T-helper 22 cell (primary cell): ENCODE measurements at places on chromosomes 2 and 18.

- no peak for DNase-seq
Measured at GRCh38 chr2:174145827-174146226, 102.5 kb downstream of the OLA1 start.

- DNase-seq: no peak
Measured at GRCh38 chr2:138244501-138244925, 257.1 kb upstream of the SPOPL start.

DNA sequence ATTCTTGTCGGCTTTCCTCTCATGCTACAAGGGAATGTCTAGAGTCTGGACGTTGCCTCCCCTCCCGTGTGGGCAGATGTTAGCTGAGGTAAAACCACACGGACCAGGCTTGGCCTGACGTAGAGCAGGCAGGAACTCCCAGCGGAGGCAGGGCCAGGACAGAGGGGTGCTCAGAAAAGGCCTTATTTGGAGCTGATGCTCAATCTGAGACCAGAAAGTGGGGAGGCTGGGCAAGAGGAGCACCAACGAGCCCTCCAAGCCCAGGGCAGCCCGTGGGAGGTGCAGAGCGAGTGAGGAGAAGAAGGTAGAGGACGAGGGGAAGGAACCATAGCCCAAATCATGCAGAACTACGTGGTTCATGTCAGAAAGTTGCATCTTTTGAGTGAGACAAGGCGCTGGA, 9.0 kb downstream of the TEX51 start:
- no peak for DNase-seq

DNA sequence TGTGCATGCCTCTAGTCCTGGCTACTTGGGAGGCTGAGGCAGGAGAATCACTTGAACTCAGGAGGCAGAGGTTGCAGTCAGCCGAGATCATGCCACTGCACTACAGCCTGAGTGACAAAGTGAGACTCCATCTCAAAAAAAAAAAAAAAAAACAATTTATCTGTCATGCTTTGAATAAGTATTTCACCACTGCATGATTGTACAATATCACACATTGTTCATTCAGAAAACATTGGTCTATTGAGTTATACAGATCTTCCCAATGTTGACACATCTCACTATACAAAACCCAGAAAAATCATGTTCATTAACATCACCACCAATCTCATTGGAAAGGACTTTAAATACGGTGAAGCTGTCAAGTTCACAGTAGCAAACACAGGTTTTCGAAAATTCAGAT, 46.8 kb upstream of the PPM1B start:
- no peak for DNase-seq

- DNase-seq: no peak
Measured at GRCh38 chr2:65027616-65028244, 28.5 kb upstream of the CEP68 start.
